ENCODE measurements at places on chromosomes 2 and 18. TPM values are rescaled to one million over a fixed set of nuclear protein-coding genes. Genes with fewer than 3 reads are reported as not detected.

Gene TLX2
- not detected for total RNA-seq

Gene GALR1
- total RNA-seq = 7.8 TPM

Gene BIN1
- 69.2 TPM for total RNA-seq

Gene SF3B1
- 227 TPM for total RNA-seq

Gene TUBA3E
- not detected for total RNA-seq

Gene ITGB6
- total RNA-seq = 0.92 TPM

Gene MARCHF4
- 13.6 TPM for total RNA-seq

Gene EMILIN1
- total RNA-seq = 6.2 TPM

Gene RAB6C
- total RNA-seq = 2.5 TPM

Gene ADD2
- total RNA-seq = 236 TPM
